ENCODE measurements at places on chromosomes 1 and 21. TPM values are rescaled to one million over a fixed set of nuclear protein-coding genes. Genes with fewer than 3 reads are reported as not detected.

CNTN2 gene
- not detected for total RNA-seq

SLC16A4 gene
- 8.0 TPM for total RNA-seq

GART gene
- 131 TPM for total RNA-seq

ZNF683 gene
- not detected for total RNA-seq

RPL5 gene
- 1,299 TPM for total RNA-seq

TMEM200B gene
- 0.17 TPM for total RNA-seq

UAP1 gene
- 122 TPM for total RNA-seq

WNT3A gene
- total RNA-seq: not detected

TRIM62 gene
- total RNA-seq: 11.5 TPM

FCRL5 gene
- total RNA-seq: not detected

LRRC39 gene
- total RNA-seq: 0.19 TPM

- peak; percentile 45 for DNase-seq
These were observed 24.4 kb downstream of the SLC66A1 start for GRCh38 chr1:19336543-19336942.

DNA sequence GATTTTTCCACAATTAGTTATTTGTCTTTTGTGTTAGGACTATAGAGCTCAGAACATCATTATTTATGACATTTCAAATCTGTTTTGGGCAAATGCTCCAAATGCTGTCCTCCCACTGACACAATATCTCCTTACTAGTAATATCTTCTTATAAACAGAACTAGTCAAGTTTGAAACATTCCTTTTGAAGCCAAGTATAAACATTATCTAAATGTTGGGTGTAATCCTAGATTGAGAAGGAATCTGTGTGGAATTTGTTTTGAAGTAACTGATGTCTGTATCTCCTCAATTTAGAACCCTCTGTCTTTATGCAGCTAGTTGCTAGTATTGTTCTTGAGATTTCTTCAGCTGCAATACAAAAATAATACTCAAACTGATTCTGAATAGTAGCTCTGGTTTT, 28.5 kb upstream of the PAXBP1 start:
- no peak for DNase-seq

DNA sequence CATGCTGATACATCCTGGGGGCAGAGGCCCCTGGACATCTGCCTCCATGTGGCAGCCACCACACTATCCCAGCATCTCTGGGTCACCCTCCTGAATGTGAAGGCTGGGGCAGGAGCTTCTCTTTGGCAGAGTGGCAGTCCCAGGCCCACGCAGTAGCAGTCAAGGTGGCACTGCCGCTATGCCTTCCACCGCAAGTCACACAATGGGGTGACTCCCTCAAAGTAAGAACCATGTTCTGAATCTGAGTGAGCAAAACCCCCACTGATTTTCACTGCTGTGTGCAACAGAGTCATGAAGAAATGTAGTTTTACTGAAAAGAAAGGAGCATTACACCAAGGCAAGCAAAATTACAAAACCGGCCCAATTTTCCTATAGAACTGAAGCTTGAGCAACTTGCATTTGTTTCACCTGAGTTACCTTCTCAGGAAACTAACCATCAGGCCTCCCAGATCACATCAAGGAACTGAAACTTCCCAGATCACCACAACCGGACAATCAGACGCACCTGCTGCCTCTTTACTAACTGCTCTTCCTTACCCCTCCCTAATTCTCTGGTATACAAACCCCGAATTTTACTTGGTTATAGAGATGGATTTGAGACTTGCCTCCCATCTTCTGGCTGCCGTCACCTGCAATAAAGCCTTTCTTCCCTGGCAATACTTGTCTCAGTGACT, 102.6 kb downstream of the PCP4 start:
- no peak for DNase-seq

- no peak for DNase-seq
These were observed 1.6 kb downstream of the ITLN2 start for GRCh38 chr1:160953030-160953429.

- DNase-seq: no peak
These were observed 55.4 kb downstream of the KCNAB2 start for GRCh38 chr1:6100861-6101783.

- peak; percentile 47 for DNase-seq
These were observed 9.2 kb upstream of the CBR3 start for GRCh38 chr21:36125512-36126207.

DNA sequence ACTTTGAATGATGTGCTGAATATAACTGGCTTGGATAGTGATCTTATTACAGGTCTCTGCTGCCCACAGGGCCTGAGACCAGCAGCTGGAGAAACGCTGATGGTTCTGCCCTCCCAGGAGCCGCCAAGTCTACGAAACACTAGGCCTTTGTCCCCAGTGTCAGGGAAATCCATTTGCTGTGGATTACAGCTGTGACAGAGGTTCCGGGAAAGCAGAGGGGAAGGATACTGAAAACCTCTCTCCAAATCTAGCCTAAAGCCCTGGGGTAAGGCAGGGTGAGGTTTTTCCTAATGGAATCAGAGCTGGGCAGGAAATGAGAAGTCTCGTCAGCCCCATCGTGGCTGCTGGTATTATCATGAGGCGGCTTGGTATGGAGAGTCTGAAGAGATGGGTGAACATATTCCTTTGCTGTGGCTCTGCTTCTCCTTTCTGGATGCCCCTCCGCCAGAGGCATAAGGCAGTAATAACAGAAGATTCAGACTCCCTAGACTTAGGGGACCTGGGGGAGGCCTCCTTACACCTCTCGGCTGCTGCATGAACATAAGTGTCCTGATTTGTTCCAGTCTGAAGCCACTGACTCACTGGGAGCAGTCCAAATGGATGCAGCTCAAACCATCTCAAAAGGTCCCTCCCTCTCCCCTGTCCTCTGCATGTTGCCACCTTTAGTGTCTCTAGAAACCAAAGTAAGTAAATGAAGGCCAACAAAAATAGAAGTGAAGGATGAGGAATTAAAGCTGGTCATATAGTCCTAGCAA, 48.1 kb downstream of the PHC2 start:
- DNase-seq: peak; percentile 82

DNA sequence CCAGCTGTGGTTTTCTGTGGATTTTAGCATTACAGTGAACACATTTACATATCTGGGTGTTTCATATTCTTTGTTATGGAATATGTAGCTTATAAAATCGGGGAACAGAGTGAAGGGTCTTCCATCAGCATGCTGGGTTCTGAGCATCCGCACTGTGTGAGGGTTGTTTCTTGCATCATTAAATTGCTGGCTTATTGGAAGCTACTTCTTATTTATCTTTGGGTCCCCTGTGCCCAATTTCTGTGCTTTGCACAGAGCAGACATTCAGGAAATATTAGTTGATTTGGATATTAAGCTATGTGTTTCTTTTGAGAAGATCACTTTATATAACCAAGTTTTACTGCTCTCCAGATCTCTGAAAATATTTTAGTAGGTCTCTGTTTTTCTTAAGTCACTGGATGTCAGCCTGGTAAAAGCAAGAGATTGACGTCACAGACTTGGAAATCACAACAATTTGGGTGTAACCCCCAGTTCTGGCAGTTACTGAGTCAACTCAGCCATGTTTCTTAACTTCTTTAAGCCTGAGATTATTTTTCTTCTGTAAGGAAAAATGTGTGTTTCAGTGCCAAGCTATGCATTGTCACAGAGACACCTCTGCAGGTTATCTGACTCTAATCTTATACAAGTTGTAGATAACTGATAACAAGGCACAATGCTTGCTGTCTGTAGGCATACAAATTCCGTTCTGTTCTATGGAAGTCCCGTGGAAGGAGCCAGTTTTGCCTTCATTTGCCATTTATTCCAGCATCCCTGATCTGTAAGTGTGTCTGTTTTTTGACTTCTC, 258.3 kb upstream of the KAZN start:
- peak; percentile 18 for DNase-seq

DNA sequence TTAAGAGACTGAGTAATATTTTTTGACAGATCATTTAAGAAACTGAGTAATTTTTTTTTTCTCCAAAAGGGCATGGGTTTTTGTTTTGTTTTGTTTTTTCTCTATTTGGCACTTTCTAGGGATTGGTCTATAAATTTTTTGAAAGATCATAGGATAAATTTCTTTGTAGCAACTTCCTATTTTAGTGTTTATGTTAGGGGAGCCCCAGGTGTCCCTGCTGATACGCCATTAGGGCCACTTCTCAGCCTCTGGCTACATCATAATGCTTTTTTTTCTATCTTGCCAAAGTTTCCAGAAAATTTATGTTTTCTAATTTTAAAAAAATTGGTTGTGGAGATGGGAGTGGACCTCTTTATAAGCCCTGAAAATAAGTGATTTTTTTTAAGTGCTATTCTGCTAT, 2.6 kb downstream of the GABPA start:
- DNase-seq: no peak

DNA sequence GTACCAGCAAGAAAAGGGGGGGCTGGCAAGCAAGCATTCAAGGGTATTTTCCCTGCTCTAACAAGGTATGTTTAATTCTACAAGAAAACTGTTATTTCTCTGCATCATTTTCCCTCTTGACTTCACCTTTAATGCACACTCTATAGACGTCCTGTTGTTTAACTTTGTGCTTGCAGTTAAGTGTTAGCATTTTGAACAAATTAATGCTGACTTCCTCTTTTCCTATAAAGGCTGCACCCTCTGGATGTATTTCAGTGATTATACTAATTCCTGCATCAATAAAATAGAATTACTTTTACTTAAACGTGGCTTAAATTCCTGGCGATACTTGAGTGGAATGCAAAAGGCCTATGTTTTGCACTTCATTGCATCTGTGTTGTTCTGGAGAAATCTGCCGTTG, 183.3 kb downstream of the KCNJ6 start:
- DNase-seq: no peak

DNA sequence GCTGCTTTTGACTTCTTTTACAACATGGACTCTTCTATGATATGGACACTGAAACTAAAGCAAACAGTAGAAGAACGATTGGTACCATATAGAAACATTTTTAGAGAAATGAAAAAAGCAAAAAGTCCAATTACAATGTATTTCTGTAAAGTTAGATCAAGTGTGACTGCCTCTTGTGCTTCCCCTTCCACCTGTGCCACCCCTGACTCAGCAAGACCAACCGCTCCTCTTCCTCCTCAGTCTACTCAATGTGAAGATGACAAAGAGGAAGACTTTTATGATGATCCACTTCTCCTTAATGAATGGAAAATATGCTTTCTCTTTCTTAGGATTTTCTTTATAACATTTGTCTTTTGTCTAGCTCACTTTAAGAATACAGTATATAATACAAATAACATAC, 66.9 kb downstream of the PHTF1 start:
- DNase-seq: no peak

DNA sequence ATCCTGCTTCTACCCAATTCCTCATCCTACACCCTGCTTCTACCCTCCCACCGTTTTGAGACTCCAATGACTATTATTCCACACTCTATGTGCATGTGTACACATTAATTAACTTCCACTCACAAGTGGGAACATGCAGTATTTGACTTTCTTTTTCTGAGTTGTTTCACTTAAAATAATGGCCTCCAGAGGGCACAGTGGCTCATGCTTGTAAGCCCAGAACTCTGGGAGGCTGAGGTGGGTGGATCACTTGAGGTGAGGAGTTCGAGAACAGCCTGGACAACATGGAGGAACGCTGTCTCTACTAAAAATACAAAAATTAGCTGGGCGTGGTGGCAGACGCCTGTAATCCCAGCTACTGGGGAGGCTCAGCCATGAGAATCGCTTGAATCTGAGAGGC, 464.8 kb downstream of the PTBP2 start:
- no peak for DNase-seq

- DNase-seq: no peak
These were observed 5.7 kb downstream of the HAPLN2 start for GRCh38 chr1:156624814-156625435.

- peak; percentile 89 for DNase-seq
These were observed 126.9 kb downstream of the SETD4 start for GRCh38 chr21:35933466-35933865.

- DNase-seq: no peak
These were observed 6.3 kb upstream of the TCEA3 start for GRCh38 chr1:23430803-23431202.

GRCh38 chr1:240404286-240404685, 207.7 kb downstream of the GREM2 start:
- no peak for DNase-seq

DNA sequence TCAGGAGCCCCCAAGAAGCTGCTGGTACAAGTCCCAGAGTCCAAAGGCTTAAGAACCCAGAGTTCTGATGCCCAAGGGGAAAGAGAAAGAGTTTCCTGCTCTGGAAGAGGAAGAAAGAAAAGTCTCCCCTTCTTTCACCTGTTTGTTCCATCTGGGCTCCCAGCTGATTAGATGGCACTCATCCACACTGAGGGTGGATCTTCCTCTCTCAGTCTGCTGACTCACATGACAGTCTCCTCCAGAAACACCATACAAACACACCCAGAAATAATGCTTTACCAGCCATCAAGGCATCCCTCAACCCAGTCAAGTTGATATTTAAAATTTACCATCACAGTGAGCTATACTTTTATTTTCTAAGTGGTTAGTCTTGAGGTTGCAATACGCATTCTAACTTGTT, 257.9 kb downstream of the PAPPA2 start:
- no peak for DNase-seq

DNA sequence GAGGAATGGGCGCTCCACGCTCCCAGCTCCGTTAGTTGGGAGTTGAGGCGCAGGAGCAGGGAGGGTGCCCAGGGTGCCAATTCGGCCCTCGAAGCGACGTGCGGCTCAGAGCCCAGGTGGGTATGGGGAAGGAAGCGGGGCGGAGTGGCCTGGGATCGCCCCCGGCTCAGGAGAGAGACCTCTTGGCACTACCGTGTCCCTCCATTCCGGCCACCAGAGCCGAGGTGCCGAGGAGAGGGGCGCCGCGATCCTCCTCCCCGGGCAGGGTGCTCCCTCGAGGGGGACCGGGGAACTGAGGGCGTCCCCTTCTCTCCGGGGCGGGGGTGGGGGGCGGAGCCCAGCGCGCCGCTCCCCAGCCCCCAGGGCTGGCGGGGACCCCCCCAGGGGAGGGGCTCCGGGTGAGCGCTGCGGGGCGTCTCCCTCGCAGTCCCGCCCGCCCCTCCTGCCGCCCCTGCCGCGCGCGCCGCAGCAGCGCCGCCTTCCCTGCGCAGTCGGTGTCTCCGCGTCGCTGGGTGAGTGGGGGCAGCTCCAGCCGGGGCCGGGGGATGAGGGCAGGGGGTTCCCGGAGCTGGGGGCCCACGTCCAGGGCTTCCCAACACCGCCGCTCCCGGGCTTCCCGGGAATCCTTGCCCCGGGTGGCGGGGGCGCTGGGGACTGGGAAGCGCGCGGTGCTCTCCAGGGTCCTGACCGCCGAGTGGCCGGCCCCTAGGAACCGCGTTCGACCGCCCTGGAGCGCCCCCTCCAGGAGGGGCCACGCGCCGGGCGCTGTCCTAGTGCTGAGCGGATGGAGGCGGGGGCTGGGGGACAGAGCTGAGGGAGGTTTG, at the start of gene HPCA:
Gene HPCA (plus strand): TSS at position 488 of the 824 bp plus-strand sequence. CDS start 2,408 bp downstream, outside the sequence.
- DNase-seq: peak; percentile 44

GRCh38 chr1:194809665-194810064, 1623.3 kb upstream of the B3GALT2 start:
- DNase-seq: no peak
